ENCODE measurements at places on chromosomes 11 and 22. TPM values are rescaled to one million over a fixed set of nuclear protein-coding genes. Genes with fewer than 3 reads are reported as not detected.

Gene RAG2
- polyA plus RNA-seq, result 1.1 TPM

Gene RFPL2
- 0.39 TPM for polyA plus RNA-seq

Gene OR8D4
- not detected for polyA plus RNA-seq

Gene MS4A8
- polyA plus RNA-seq, result not detected

Gene KRTAP5-8
- polyA plus RNA-seq, result 0.33 TPM

Gene NEFH
- 9.4 TPM for polyA plus RNA-seq

Gene KDM4D
- 1.9 TPM for polyA plus RNA-seq

Gene KRTAP5-2
- not detected for polyA plus RNA-seq
